ENCODE measurements at places on chromosomes 2 and 18.

GRCh38 chr2:51084750-51085149 is 52.8 kb upstream of the NRXN1 start:
- no peak overlapping the region for H3K27ac ChIP-seq
- no peaks in the 10 kb centered on the region for H3K36me3 ChIP-seq
- H3K4me1 ChIP-seq, result no peaks in the 10 kb centered on the region
- H3K4me3 ChIP-seq, result no peak overlapping the region

- no peak for DNase-seq
- H3K4me3 ChIP-seq, result no peak overlapping the region
- no peaks in the 10 kb centered on the region for H3K36me3 ChIP-seq
Observed at GRCh38 chr2:19035238-19035637, 323.2 kb downstream of the OSR1 start.

GRCh38 chr18:49994410-49994809 is 181.1 kb upstream of the ACAA2 start:
- H3K36me3 ChIP-seq, result no peaks in the 10 kb centered on the region
- no peak overlapping the region for H3K4me3 ChIP-seq
- no peak overlapping the region for H3K27ac ChIP-seq
- no peaks in the 10 kb centered on the region for H3K4me1 ChIP-seq

DNA sequence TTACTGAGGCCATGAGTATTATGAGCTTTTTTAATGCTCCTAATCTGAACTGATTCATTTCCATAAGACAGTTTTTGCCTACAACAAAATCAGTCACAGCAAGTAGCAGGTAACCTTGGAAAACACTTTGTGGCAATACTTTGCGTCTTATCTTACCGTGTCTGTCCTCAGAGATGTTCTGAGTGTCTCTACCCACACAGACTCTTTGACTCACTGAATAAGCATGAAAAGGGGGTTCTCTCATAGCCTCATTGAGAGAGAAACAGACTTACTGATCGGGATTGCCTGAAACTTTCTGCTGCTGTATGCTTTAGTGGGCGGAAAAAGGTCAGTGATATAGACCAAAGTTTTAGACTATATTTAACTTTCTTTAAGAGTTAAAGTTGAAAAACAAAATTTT is 92.6 kb downstream of the MYL12B start:
- H3K27me3 ChIP-seq, result no peaks in the 10 kb centered on the region
- no peaks in the 10 kb centered on the region for H3K4me1 ChIP-seq
- H3K27ac ChIP-seq, result no peak overlapping the region
- no peak for DNase-seq
- no peak overlapping the region for H3K4me3 ChIP-seq
- H3K36me3 ChIP-seq, result no peaks in the 10 kb centered on the region

- no peaks in the 10 kb centered on the region for H3K27me3 ChIP-seq
- H3K36me3 ChIP-seq, result no peaks in the 10 kb centered on the region
- no peaks in the 10 kb centered on the region for H3K4me1 ChIP-seq
- H3K4me3 ChIP-seq, result no peak overlapping the region
Observed at GRCh38 chr2:16124881-16125613, 184.7 kb downstream of the MYCN start.

- no peak overlapping the region for H3K27ac ChIP-seq
- peaks cover 5% of the 10 kb centered on the region for H3K4me1 ChIP-seq
- H3K4me3 ChIP-seq, result no peak overlapping the region
- peaks cover 4% of the 10 kb centered on the region for H3K27me3 ChIP-seq
- DNase-seq, result no peak
Observed at GRCh38 chr18:76621226-76621625, 126.2 kb upstream of the ZNF516 start.

- no peak overlapping the region for H3K4me3 ChIP-seq
- H3K27ac ChIP-seq, result no peak overlapping the region
- DNase-seq, result no peak
Observed at GRCh38 chr2:218743068-218743467, 32.4 kb downstream of the TTLL4 start.

DNA sequence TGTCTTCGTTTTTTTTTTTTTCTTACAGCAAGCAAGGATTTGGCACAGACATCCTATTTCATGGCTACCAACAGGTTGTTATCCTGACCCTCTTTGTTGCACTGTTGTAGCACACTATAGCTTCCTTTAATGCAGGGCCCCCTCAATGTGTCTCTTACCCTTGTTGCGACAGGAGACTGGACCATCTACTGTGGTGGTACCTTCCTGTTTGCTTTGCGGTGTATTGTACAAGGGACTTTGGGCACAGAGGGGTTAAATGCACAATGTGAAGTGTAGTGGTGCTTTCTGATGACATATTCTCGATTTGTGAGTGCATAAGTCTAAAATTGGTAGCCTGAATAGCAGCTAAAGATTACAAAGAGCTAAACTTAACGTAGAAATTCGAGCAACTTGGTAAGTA is 27.5 kb downstream of the CCNT2 start:
- H3K27ac ChIP-seq, result no peak overlapping the region
- H3K4me3 ChIP-seq, result no peak overlapping the region
- H3K27me3 ChIP-seq, result no peaks in the 10 kb centered on the region
- H3K36me3 ChIP-seq, result peaks cover 73% of the 10 kb centered on the region

- no peak overlapping the region for H3K27ac ChIP-seq
- no peaks in the 10 kb centered on the region for H3K36me3 ChIP-seq
- no peak for DNase-seq
- H3K27me3 ChIP-seq, result no peaks in the 10 kb centered on the region
- H3K4me1 ChIP-seq, result peaks cover 90% of the 10 kb centered on the region
- H3K4me3 ChIP-seq, result peak overlapping the region; percentile 6
Observed at GRCh38 chr18:48931680-48932461, 18.9 kb downstream of the SMAD7 start.

GRCh38 chr18:38250971-38251370 is 685.4 kb upstream of the CELF4 start:
- H3K27ac ChIP-seq, result no peak overlapping the region
- no peak for DNase-seq
- H3K36me3 ChIP-seq, result no peaks in the 10 kb centered on the region

DNA sequence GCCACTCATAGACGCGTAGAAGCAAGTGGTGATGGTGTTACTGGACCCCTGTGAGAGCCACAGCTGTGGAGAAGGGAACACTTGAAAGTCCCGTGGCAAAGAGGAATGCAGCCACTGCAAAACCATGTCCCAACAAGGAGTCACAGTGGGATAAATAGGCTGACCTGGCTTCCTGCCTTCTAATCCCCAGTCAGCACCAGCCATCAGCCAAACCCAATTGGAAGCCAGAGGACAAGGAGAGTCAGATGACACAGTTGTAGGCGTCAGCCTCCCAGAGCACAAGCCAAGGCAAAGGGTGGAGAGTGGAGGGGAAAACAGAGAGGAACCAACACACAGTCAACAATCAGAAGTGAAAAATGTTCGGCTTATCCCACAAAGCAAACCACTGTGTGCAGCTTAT is 5.5 kb upstream of the CYBRD1 start:
- no peaks in the 10 kb centered on the region for H3K36me3 ChIP-seq
- no peak overlapping the region for H3K4me3 ChIP-seq
- H3K4me1 ChIP-seq, result peaks cover under 1% of the 10 kb centered on the region
- peaks cover 4% of the 10 kb centered on the region for H3K27me3 ChIP-seq

DNA sequence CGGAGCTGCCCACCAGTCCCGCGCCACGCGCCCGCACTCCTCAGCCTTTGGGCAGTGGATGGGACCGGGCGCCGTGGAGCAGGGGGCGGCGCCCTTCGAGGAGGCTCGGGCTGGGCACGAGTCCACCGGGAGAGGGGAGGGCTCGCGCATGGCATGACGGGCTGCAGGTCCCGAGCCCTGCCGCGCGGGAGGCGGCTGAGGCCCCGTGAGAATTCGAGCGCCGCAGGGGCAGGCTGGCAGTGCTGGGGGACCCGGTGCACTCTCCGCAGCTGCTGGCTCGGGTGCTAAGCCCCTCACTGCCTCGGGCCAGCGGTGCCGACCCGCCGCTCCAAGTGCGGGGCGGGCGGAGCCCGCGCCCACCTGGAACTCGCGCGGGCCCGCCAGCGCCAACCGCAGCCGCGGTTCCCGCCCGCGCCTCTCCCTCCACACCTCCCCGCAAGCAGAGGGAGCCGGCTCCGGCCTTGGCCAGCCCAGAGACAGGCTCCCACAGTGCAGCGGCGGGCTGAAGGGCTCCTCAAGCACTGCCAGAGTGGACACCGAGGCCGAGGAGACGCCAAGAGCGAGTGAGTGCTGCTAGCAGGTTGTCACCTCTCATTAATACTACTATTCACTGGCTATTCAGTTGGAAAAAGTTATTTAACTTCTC is 3.6 kb upstream of the TTC21B start:
- no peaks in the 10 kb centered on the region for H3K36me3 ChIP-seq
- peaks cover 12% of the 10 kb centered on the region for H3K4me1 ChIP-seq
- H3K4me3 ChIP-seq, result no peak overlapping the region
- no peak for DNase-seq
- H3K27ac ChIP-seq, result no peak overlapping the region
- no peaks in the 10 kb centered on the region for H3K27me3 ChIP-seq

GRCh38 chr2:239777219-239777618 is 247.9 kb downstream of the NDUFA10 start:
- no peak overlapping the region for H3K4me3 ChIP-seq
- no peak for DNase-seq
- H3K27ac ChIP-seq, result no peak overlapping the region
- no peaks in the 10 kb centered on the region for H3K4me1 ChIP-seq
- H3K36me3 ChIP-seq, result no peaks in the 10 kb centered on the region

GRCh38 chr2:151051574-151052220 is 210.0 kb downstream of the RBM43 start:
- H3K27ac ChIP-seq, result no peak overlapping the region
- H3K27me3 ChIP-seq, result no peaks in the 10 kb centered on the region
- no peak overlapping the region for H3K4me3 ChIP-seq
- no peaks in the 10 kb centered on the region for H3K4me1 ChIP-seq
- no peaks in the 10 kb centered on the region for H3K36me3 ChIP-seq

DNA sequence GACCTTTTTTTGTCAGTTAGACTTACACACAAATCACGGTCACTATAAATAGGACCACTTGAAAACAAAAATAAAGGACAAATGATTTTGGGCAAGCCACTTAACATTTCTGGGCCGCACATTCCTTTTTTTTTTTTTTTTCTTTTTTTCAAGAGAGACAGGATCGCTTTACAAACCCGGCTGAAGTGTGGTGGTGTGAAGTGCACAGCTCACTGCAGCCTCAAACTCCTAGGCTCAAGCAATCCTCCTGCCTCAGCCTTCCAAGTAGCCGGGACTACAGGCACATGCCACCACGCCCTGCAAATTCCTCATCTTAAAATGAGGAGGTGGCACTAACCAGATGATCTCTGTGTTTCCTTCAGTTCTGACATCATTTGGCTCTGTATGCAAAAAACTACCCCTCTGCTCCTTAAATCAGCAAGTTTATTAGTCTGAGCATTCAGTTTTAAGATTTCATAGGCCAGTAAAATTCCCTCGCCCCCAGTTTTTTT is 28.3 kb upstream of the MRO start:
- no peaks in the 10 kb centered on the region for H3K27me3 ChIP-seq
- no peaks in the 10 kb centered on the region for H3K36me3 ChIP-seq
- H3K4me1 ChIP-seq, result no peaks in the 10 kb centered on the region
- no peak for DNase-seq
- H3K27ac ChIP-seq, result no peak overlapping the region

GRCh38 chr2:54572636-54573536 is 116.8 kb downstream of the SPTBN1 start:
- H3K27ac ChIP-seq, result peak overlapping the region; percentile 89
- DNase-seq, result peak; percentile 52
- no peaks in the 10 kb centered on the region for H3K36me3 ChIP-seq
- no peaks in the 10 kb centered on the region for H3K27me3 ChIP-seq
- H3K4me3 ChIP-seq, result peak overlapping the region; percentile 53

GRCh38 chr2:144950899-144951560 is 431.1 kb upstream of the ZEB2 start:
- H3K4me1 ChIP-seq, result no peaks in the 10 kb centered on the region
- no peaks in the 10 kb centered on the region for H3K27me3 ChIP-seq
- H3K27ac ChIP-seq, result no peak overlapping the region
- H3K36me3 ChIP-seq, result no peaks in the 10 kb centered on the region
- H3K4me3 ChIP-seq, result no peak overlapping the region
- DNase-seq, result no peak

GRCh38 chr2:181176540-181176939 is 196.1 kb downstream of the UBE2E3 start:
- no peak overlapping the region for H3K4me3 ChIP-seq
- H3K4me1 ChIP-seq, result peaks cover 7% of the 10 kb centered on the region
- H3K27me3 ChIP-seq, result no peaks in the 10 kb centered on the region

DNA sequence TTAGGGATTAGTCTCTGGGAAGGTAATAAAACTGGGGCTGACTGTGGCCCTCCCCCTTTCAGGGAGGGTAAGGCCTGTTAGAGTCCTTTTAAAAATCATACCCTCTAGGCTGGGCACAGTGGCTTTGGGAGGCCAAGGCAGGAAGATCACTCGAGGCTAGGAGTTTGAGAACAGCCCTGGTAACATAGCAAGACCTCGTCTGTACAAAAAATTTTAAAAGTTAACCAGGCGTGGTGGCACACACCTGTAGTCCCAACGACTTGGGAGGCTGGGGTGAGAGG is 118.7 kb downstream of the STPG4 start:
- no peaks in the 10 kb centered on the region for H3K27me3 ChIP-seq
- H3K4me1 ChIP-seq, result peaks cover 10% of the 10 kb centered on the region
- no peak overlapping the region for H3K4me3 ChIP-seq

DNA sequence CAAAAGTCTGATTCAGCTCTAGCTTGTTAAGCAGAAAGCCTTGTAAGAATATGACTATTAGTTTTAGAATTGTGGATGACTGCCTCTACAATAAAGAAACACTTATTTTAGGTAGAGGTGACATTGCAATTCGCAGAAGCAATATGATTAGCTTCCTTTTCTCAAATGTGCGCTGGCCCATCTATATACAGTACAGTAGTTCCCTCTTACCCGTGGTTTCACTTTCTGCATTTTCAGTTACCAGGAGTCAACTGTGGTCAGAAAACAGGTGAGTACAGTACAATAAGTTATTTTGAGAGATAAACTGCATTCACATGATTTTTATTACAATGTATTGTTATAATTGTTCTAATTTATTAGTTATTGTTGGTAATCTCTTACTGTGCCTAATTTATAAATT is 405.1 kb downstream of the GPD2 start:
- no peak overlapping the region for H3K4me3 ChIP-seq
- no peaks in the 10 kb centered on the region for H3K27me3 ChIP-seq
- H3K27ac ChIP-seq, result no peak overlapping the region

- no peak overlapping the region for H3K4me3 ChIP-seq
- no peak for DNase-seq
- H3K27ac ChIP-seq, result no peak overlapping the region
- H3K4me1 ChIP-seq, result no peaks in the 10 kb centered on the region
- H3K36me3 ChIP-seq, result no peaks in the 10 kb centered on the region
- H3K27me3 ChIP-seq, result no peaks in the 10 kb centered on the region
Observed at GRCh38 chr2:71576541-71576940, 123.2 kb downstream of the DYSF start.

GRCh38 chr2:222893716-222894115 is 32.9 kb downstream of the ACSL3 start:
- H3K27me3 ChIP-seq, result no peaks in the 10 kb centered on the region
- H3K4me1 ChIP-seq, result no peaks in the 10 kb centered on the region
- H3K4me3 ChIP-seq, result no peak overlapping the region
- no peaks in the 10 kb centered on the region for H3K36me3 ChIP-seq
- H3K27ac ChIP-seq, result no peak overlapping the region
- no peak for DNase-seq

DNA sequence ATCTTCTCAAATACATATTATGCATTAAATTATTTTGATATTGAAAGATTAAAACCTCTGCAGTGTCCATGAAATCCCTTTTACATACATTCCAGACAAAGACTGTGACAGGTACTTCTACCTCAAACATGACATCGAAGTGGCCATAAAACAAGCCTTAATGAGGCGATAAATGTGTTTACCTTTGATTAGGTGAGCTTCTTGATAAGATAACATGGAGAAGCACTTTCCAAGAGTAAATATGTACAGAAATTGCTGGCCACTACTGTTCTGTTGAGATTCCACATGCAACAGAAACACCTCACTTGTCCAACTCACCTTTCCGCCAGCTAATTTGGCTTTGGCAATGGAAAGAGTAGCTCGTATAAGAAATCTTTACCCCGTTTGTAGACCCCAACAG is 55.2 kb downstream of the ZEB2 start:
- no peaks in the 10 kb centered on the region for H3K27me3 ChIP-seq
- no peak overlapping the region for H3K27ac ChIP-seq
- H3K4me1 ChIP-seq, result no peaks in the 10 kb centered on the region
- H3K36me3 ChIP-seq, result no peaks in the 10 kb centered on the region
- H3K4me3 ChIP-seq, result no peak overlapping the region

Measured in CD4-positive, alpha-beta T cell (primary cell).